ENCODE measurements at places on chromosomes 1 and 21. TPM values are rescaled to one million over a fixed set of nuclear protein-coding genes. Genes with fewer than 3 reads are reported as not detected.

The RGS1 gene
- total RNA-seq = not detected

The NEK2 gene
- 1.5 TPM for total RNA-seq

The DLGAP3 gene
- 0.17 TPM for total RNA-seq

The KRTAP10-5 gene
- not detected for total RNA-seq

The OR10Z1 gene
- total RNA-seq = not detected

The INAVA gene
- not detected for total RNA-seq

The OR2T35 gene
- total RNA-seq = not detected

The HPDL gene
- total RNA-seq = 0.73 TPM

The TRMT1L gene
- 26.1 TPM for total RNA-seq

The SPRR2A gene
- not detected for total RNA-seq

The DYNLT5 gene
- 0.33 TPM for total RNA-seq

The FAM229A gene
- total RNA-seq = 2.3 TPM

The POMGNT1 gene
- total RNA-seq = 43.1 TPM

The ASPM gene
- total RNA-seq = 2.0 TPM

The OR10R2 gene
- total RNA-seq = not detected

The PAQR6 gene
- 0.66 TPM for total RNA-seq

The PPFIA4 gene
- total RNA-seq = 20.0 TPM

The HSD11B1 gene
- 28.8 TPM for total RNA-seq

The RPS27 gene
- 996 TPM for total RNA-seq

The PDZK1 gene
- total RNA-seq = 1.3 TPM

The TMEM222 gene
- 37.4 TPM for total RNA-seq

The BRDT gene
- total RNA-seq = not detected

The FAM3B gene
- total RNA-seq = not detected

The NTMT2 gene
- total RNA-seq = not detected

The RSPH1 gene
- 0.17 TPM for total RNA-seq

The ATP6V1G3 gene
- not detected for total RNA-seq

The C1orf185 gene
- total RNA-seq = not detected

The TOR1AIP1 gene
- 55.1 TPM for total RNA-seq

The NCMAP gene
- not detected for total RNA-seq

The PARK7 gene
- total RNA-seq = 185 TPM

The TFF2 gene
- total RNA-seq = not detected

The BRINP2 gene
- not detected for total RNA-seq

The KTI12 gene
- total RNA-seq = 12.4 TPM

The CBS gene
- total RNA-seq = 58.5 TPM

All from smooth muscle cell of trachea (primary cell).